Right forelimb (tissue), 1 donor: ENCODE measurements at places on chromosomes 6 and 20.

GRCh38 chr6:118893064-118893806, 717 bp upstream of the ASF1A start:
- no peak for DNase-seq

DNA sequence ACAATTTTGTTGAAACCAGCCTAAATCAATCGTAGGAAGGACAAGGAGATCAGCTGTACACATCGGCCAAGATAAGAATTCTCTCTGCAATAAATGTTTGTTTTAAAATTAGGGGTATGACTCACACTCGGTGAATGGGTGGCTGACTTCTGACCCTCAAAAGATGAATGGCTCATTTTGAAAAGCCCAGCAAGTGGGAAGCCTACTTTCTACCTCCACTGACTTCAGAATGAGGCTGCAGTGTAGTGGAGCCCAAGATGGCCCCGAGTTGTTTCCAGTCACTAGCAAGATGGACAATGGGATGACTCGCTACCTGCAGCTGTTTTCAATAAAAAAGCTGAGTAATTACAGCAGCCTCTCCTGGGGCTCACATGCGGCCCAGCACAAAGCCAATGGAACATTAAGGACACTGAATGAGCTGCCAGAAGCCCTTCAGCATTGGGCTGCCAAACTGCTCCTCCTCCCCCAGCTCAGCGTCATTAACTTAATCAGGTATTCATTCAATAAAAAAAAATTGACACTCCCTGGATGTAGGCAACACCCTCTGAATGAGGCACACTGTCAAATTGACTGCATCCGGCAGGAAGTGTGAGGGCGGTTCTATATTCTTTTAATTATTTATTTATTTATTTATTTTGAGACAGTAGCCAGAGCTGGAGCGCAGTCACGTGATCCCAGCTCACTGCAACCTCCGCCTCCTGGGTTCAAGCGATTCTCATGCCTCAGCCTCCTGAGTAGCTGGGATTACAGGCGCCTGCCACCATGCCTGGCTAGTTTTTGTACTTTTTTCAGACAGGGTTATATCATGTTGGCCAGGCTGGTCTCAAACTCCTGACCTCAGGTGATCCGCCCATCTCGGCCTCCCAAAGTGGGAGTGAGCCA, 107.3 kb downstream of the GMPR start:
- peak; percentile 60 for DNase-seq

DNA sequence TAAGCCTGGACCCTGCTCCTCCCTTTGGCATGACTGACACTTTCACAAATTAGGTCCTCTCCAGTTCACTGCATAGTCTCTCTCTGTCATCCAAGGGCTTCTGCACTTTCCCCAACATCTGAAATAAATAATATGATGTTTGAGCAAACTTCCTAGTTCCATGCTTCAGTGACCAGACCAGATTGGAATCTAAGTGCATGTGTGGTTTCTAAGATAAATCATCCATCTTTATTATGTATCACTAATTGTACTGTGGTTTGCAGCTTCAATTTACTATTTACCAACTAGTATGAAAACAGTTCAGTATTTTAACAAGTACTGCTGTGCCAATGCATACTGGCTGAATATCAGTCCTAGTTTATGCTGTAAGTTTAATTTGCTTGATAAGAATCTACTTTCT, 18.7 kb downstream of the SESN1 start:
- no peak for DNase-seq

GRCh38 chr6:49464691-49465090, 1.5 kb downstream of the CENPQ start:
- DNase-seq, result no peak

GRCh38 chr6:143673669-143674068, 4.1 kb upstream of the PHACTR2 start:
- no peak for DNase-seq

- DNase-seq, result peak; percentile 76
These were observed 50.5 kb upstream of the ASIP start for GRCh38 chr20:34190679-34191090.

DNA sequence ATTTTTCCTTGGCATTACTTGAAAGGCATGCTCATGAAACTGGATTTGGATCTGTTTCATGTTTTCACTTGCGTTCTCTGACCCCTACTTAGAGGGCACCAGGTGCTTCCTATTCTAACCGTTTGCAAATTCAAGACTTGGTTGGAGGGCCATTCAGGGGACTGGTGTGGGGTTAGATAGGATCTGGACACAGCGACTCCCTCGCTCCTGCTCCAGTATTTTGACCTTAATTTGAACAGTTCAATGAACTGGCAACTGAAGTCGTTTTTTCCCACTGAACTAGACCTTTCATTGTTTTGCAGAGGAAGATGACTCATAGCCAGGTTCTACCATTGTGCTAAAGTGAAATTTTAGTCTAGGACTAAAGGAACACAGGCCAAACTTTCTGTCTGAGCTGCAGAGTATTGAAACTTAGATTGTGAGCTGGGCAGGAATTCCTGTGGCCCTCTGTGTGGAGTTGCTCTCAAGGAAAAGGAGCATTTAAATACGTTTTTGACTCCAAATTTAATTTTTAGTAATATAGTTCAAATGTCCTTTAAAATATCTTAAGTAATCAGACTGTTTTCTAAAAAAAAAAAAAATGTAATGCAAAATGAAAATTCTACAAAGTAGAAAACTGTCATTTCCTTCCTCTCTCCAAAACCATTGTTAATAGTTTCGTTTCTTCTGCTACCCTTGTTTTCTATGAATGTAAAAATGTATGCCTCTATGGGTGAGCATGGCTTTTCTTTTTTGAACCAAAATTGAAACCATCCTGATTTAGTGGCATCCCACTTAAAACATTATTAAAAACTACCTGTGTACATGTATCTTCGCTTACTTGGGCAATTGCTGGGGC, 64.8 kb downstream of the UTRN start:
- DNase-seq, result no peak

GRCh38 chr6:11207199-11207968, 25.1 kb downstream of the NEDD9 start:
- peak; percentile 48 for DNase-seq

- no peak for DNase-seq
These were observed 336.0 kb downstream of the QKI start for GRCh38 chr6:163750431-163751031.

GRCh38 chr20:2299301-2299700, 3.5 kb downstream of the TGM3 start:
- no peak for DNase-seq

DNA sequence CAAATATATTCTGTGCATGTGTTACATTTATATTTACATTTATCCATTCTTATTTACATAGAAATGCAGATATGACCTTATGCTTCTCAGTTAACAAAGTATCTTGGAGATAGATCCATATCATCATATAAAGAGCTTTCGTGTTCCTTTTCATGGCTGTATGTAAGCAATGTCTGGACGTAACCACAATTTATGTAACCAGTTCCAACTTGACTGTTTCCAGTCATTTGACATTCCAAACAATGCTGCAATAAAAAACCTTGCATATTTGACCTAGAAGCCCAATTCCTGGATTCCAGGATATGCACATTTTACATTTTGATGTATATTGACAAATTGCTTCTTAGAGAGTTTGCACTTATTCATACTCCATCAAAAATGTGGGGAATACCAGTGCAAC, 113.7 kb upstream of the F13A1 start:
- no peak for DNase-seq

DNA sequence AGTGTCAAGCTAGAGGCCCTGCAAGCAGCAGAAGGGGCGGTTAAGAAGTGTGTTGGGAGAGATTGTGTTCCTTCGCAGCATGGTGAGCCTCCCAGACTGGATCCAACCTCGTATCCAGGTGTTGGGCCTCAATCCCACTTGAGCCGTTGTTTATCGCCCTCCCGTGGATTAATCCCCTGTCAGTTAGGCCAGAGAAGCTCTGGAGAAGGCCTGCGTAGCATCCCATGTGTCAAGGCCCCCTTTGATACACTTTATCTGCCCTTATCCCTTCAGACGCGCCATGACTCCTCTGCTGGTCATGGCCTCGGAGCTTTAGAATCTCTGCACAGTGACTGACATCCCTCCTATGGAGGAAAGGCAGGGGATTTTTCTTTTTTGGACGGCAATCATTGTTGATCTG, 181.0 kb downstream of the ZFP64 start:
- DNase-seq, result no peak

GRCh38 chr6:29685718-29686326, 4.9 kb upstream of the ZFP57 start:
- no peak for DNase-seq

DNA sequence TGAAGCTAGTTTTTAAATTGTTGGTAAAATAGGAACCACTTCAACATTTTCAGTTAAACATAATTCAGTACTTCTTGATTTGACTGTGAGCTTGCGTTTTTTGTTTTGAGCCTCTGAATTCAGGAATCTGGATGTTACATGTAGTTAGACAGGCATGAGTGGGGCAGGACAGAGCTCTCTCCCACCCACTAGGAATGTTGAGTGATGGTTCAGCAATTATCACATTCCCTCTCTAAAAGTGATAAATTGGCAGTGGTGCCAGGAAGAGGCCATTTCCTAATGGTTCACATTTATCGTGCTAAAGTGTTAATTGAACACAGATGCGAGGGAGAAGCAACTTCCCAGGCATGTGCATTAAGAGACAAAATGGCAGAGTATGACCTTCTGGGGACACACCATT, 465.5 kb upstream of the HTR1E start:
- DNase-seq, result no peak

- no peak for DNase-seq
These were observed 11.3 kb downstream of the GRIK2 start for GRCh38 chr6:101404775-101405174.

DNA sequence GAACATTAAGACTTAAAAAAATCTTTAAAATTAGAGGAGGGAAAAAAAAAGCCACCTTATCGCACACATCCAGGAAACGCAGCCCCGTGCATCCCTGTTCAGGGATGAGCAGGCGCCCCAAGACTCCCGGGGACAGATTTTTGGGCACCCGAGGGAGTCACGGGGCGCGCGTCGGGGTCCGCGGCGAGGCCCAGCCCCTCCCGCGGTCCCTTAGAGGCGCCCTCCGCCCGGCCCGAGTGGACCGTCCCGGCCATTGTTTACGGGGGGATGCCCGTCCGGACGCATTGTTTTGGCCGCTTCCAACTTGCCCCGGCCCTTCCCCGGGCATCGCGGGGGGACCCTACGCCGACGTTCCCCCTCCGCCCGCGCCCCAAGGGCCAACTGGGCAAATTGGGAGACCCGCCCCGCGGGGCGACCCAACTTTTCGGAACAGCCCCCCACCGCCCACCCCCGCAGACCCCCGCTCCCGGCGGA, 610 bp downstream of the ZNF217 start:
- peak; percentile 68 for DNase-seq

- DNase-seq, result no peak
These were observed 311.2 kb upstream of the OPRM1 start for GRCh38 chr6:153727885-153728284.

DNA sequence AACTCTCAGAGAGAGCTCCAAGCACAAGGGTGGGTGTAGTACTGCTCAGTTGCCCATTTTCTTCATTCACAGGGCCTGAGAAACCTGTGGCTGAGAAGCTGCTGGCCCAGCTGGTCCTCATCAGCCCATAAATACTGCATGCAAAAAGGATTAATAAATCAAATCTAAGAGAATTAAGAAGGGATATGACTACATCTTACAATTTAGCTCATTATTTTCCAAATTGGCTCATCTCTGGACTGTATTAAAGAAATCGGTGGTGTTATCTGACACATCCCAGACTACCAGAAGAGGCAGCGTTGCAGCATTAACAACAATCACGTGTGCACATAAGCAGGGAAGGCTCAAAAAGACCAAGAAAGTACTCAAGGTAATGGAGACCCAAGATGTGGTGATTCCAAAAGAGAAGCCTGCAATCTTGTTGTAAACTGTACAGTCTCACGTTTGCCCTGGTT, 90.7 kb downstream of the CD24 start:
- no peak for DNase-seq

- DNase-seq, result no peak
These were observed 5.9 kb downstream of the RBM38 start for GRCh38 chr20:57396984-57397692.

- no peak for DNase-seq
These were observed 2.6 kb downstream of the ASF1A start for GRCh38 chr6:118896339-118897136.

GRCh38 chr6:154768280-154768679, 35.1 kb downstream of the SCAF8 start:
- no peak for DNase-seq

DNA sequence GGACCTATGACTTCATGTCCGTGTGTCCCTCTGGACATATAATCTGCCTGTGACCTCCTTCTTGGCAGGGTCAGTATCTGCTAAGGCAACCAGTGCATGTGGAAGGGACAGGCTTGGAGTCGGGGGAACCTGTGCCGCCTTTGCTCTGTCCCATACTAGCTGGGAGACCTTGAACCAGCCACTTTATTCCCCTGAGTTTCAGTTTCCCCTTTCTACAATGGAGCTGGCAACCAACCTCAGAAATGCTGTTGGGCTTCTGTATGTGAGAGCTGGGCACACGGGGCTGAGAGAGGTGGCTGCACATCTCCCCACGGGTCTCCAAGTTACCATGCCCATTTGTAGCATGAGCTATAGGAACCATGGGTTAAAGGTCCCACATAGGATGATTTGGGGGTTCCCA, 53.8 kb downstream of the CD40 start:
- DNase-seq, result no peak

GRCh38 chr6:126002755-126003679, 16.7 kb downstream of the TRMT11 start:
- DNase-seq, result no peak

- no peak for DNase-seq
These were observed 19.0 kb upstream of the DOK5 start for GRCh38 chr20:54456423-54456822.

DNA sequence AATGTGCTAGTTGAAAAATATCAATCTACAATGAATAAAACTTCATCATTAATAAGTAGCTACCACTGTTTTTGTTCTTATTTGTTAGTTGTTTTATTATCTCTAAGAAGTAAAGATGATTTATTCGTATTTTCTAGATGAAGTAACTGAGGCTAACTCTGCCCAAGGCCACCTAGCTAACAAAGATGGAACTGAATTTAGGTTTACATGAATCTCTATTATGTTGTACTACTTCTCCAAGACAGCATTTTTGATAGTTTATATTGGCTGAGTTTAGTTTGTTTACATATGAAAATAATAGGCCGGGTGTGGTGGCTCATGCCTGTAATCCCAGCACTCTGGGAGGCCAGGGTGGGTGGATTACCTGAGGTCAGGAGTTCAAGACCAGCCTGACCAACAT, 121.5 kb downstream of the NCOA3 start:
- DNase-seq, result no peak

DNA sequence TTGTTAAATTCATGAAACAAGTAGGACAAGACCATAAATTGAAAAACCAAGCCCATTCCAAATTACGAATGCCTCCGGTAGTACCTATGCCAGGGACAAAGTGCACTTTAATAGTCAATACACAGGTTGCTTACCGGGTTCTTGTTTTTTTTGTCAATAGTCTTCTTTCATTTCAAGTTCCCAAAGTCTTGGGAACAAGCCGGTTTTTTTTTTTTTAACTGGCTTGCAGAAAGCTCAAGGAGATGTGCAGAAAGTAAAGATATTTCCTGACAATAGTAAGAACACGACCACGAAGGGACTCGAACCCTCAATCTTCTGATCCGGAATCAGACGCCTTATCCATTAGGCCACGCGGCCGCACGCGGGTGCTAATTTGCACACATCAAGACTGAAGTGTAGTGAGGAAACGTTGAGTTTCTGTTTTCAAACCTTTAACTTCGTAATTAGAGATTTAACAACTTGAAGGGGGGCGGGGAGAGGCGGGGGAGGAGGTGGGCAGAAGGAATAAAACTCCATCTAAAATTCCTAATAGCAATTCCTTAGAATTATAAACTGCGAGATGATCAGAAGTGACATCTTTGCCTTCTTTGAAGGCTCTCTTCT, 181.0 kb downstream of the TRIM27 start:
- no peak for DNase-seq
